Mesothelial cell of epicardium (in vitro differentiated cells): ENCODE measurements at places on chromosomes 2 and 18.

- no peak for DNase-seq
Observed at GRCh38 chr2:70089983-70090525, 2.8 kb downstream of the PCBP1 start.

DNA sequence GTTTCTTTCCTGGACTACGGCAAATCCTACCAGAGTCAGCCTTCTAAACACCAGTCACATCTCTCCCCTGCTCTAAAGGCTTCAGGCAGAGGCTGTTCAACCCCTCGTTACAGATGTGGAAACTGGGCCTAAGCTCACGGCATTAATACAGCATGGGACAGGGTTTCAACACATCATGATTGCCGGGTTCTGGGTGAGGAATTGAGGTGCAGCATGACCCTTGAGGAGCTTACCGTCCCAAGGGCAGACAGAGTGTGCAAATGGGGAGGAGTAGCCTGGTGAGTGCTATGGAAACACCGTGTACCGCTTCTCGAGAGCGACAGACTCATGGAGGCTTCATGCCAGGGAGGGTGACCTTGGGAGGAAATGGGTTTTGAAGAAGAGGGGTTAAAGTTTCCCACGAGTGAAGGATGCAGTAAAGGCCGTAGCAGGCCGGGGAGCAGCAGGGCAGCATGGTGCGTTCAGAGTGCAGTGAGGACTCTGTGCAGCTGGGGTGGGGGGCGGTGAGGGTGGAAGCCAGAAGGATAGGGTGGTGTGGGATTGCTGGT lies 51.1 kb downstream of the TGOLN2 start:
- no peak for DNase-seq

DNA sequence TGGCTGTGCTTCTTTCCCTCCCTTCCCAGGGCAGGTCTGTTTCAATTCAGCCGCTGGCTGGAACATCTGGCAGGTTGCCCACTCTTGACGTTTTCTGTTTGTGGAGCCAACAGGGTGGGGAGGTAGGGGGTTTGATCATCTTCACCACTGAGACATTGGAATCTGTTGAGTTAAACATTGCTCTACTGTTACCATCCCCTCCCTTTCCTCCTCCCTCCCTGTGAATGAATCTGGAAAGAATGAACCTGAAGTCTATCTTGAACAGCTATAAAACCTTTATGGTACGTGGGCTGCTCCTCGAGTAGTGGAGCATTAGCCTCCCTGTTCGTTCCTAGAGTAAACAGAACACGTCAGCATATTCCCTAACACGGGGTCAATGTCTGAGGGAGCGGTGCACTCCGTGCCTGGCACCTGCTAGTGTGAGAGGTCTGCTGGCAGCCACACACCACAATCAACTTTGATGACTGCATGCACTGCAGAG lies 249.9 kb upstream of the RBBP8 start:
- DNase-seq: peak; percentile 90

DNA sequence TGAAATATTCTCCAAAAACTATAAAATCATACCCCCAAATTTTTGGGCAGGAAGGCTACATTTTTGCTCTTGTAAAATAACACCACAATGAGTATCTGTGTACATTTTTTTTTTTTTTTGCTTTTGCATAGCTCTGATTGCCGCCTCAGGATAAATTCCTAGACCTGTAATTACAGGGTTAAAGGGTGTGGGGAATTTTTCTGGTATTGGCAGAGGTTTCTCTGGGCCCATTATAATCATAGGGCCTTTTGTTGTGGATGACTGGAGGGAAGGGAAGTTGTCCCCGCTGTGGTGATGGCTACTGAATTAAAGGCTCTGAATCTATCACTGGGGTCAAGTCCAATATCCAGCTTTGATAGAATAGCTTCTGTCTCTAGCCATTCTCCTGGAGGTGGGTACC lies 26.6 kb downstream of the CCDC195 start:
- DNase-seq: no peak
